PC-3 (cell line): ENCODE measurements at places on chromosomes 11 and 22. TPM values are rescaled to one million over a fixed set of nuclear protein-coding genes. Genes with fewer than 3 reads are reported as not detected.

Gene MRGPRX3
- not detected in 2 replicates for total RNA-seq

GRCh38 chr11:104432981-104433380 is 269.0 kb upstream of the PDGFD start:
- DNase-seq = no peak

- DNase-seq = no peak
These were observed 12.9 kb downstream of the SERPINH1 start for GRCh38 chr11:75574698-75575602.

GRCh38 chr11:41660585-41660984 is 201.1 kb upstream of the LRRC4C start:
- DNase-seq = peak; percentile 19

- DNase-seq = peak; percentile 57
These were observed 59.8 kb upstream of the WNT7B start for GRCh38 chr22:46036558-46037408.

DNA sequence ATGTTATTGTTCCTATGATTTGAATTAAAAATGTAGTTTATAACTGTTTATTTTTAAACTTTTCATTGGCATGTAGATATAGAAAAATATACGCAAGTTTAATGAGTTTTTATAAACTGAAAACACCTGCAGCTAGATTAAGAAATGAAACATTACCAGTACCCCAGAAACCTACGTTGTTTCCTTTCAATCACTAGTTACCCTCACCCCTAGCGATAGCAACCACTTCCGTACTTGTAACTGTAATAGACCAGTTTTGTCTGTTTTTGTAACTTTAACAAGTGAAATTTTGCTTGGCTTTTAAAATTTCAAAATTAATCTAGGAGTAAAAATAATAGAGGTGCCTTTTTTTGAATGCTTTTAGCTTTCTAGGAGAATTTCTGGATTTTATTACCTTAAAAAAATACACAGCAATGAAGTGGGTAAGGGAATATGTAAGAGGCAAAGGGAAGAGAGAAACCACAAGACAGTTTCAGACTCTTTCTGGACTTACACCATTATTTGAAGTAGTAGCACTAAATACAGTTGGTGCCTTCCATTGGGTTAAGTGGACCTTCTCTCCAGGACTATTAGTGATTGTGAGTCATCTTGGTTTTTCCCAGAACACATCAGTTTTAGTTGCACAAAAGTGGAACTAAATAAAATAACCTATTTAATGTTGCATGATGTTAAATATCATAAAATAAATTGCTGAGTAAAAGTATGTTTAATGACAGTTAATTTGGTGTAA is 18.7 kb upstream of the NAT10 start:
- no peak for DNase-seq

DNA sequence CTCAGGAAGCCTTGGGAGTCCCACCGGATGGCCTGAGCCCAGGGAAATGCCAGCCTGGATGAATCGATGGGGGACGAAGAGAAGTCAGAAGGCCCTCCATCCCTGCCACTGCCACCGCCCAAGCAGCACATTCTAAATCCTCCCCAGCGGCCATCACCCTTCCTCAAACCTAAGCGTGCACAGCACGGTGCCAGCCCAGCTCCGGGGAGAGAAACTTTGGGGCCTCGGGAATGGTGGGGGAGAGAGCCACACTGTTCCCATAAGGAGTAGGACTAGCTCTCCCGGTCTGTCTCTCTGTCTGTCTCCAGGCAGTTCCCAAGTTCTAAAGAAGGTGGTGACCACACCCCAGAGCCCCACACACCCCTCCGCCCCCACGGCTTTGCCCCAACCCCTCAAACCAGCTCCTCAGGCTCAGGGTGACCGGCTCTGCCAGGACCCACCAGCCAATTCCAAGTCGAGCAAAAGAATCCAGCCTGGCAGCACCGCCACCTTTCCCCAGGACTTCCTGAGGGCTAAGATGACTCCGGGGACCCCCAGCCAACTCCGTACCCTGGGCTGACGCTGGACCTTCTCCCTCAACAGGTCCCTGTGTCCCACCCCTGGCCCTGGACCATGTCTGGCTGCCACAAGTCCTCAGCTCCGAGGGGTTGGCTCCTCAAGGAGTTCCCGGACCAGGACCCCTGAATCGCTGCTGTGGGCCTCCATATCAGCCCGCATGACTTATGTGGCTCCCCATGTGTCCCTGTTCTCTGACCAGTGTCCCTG is 2.7 kb downstream of the AHNAK start:
- DNase-seq = peak; percentile 29

- DNase-seq = no peak
These were observed 271.5 kb upstream of the CCDC90B start for GRCh38 chr11:83557653-83558052.

- no peak for DNase-seq
These were observed 121.2 kb downstream of the SIK3 start for GRCh38 chr11:116976941-116977570.

- DNase-seq = no peak
These were observed 533.1 kb downstream of the ETS1 start for GRCh38 chr11:128053981-128054931.
